Muscle of leg (tissue), 16 donors: ENCODE measurements at places on chromosomes 1 and 21. TPM values are rescaled to one million over a fixed set of nuclear protein-coding genes. Genes with fewer than 3 reads are reported as not detected.

AVPR1B gene
- 0.95 TPM for polyA plus RNA-seq

OVAAL gene
- not detected for polyA plus RNA-seq

KDF1 gene
- polyA plus RNA-seq = not detected

JMJD4 gene
- 19.6 TPM for polyA plus RNA-seq

EPHA8 gene
- 0.02 TPM for polyA plus RNA-seq

COL8A2 gene
- 9.0 TPM for polyA plus RNA-seq

AMY1B gene
- polyA plus RNA-seq = not detected

LRRN2 gene
- 6.1 TPM for polyA plus RNA-seq

TMCC2 gene
- polyA plus RNA-seq = 13.4 TPM

RAB3B gene
- 0.34 TPM for polyA plus RNA-seq

HPDL gene
- 1.7 TPM for polyA plus RNA-seq

CHI3L1 gene
- 1.2 TPM for polyA plus RNA-seq

OR2AK2 gene
- polyA plus RNA-seq = not detected

RSPO1 gene
- 2.0 TPM for polyA plus RNA-seq

LCE6A gene
- polyA plus RNA-seq = not detected

OR2T1 gene
- not detected for polyA plus RNA-seq

ZNF593OS gene
- 1.0 TPM for polyA plus RNA-seq

FAM20B gene
- polyA plus RNA-seq = 29.4 TPM

SPRR2A gene
- polyA plus RNA-seq = not detected

UTS2 gene
- not detected for polyA plus RNA-seq

MAP10 gene
- 3.5 TPM for polyA plus RNA-seq

WNT9A gene
- polyA plus RNA-seq = 6.6 TPM

OLIG2 gene
- polyA plus RNA-seq = not detected

RASAL2 gene
- polyA plus RNA-seq = 13.1 TPM

CDK18 gene
- 14.1 TPM for polyA plus RNA-seq

CYP4X1 gene
- 3.7 TPM for polyA plus RNA-seq

ENAH gene
- polyA plus RNA-seq = 161 TPM

RGS7 gene
- polyA plus RNA-seq = not detected

PNRC2 gene
- 98.3 TPM for polyA plus RNA-seq

TMEM52 gene
- polyA plus RNA-seq = 85.5 TPM

OPRD1 gene
- 0.31 TPM for polyA plus RNA-seq

DAP3 gene
- polyA plus RNA-seq = 123 TPM

C4BPA gene
- 0.09 TPM for polyA plus RNA-seq

GJA9 gene
- polyA plus RNA-seq = not detected

PROK1 gene
- polyA plus RNA-seq = not detected

OSCP1 gene
- polyA plus RNA-seq = 6.3 TPM

U2AF1 gene
- polyA plus RNA-seq = 38.7 TPM

ETNK2 gene
- 4.0 TPM for polyA plus RNA-seq

CCDC24 gene
- polyA plus RNA-seq = 0.77 TPM

LENEP gene
- polyA plus RNA-seq = not detected

TXNIP gene
- 251 TPM for polyA plus RNA-seq

DIO1 gene
- polyA plus RNA-seq = 0.10 TPM

SELENBP1 gene
- 35.4 TPM for polyA plus RNA-seq
